ENCODE measurements at places on chromosomes 13 and 19.

GRCh38 chr13:31048521-31048920 lies 113.2 kb downstream of the HSPH1 start:
- DNase-seq, result no peak

DNA sequence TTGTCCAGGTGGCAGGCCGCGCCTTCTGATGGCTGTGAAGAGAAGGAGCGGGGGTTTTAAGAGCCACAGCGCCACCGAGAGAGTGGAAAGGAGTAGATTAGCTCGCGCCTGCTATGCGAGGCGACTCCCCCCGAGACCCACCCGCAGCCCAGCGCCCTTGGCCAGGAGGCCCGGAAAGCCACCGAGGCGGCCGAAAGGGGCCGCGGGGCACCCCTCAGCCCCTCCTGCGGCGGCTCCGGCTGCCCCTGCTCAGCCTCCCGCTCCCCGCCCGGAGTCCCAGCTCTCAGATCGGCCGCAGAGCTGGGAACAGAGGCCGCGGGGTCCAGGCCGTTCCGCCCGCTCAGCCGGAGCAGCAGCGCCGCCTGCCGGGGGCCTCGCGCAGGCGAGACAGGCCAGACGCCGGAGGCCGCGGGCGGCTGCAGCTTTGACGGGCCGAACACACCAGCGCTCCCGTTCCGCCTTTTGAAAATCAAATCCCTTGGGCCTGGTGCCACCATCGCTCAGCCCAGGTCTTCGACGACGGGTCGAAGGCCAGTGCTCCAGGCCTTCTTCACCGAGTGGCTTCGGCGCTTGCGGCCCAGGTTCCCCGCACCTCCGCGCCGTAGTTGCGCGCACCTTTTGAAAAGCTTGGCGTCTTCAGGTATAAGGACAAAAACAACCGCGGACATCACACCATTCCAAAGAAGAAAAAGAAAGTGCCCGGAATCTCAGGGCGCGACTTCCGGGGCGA lies 15.3 kb downstream of the CDX2 start:
- peak; percentile 77 for DNase-seq

DNA sequence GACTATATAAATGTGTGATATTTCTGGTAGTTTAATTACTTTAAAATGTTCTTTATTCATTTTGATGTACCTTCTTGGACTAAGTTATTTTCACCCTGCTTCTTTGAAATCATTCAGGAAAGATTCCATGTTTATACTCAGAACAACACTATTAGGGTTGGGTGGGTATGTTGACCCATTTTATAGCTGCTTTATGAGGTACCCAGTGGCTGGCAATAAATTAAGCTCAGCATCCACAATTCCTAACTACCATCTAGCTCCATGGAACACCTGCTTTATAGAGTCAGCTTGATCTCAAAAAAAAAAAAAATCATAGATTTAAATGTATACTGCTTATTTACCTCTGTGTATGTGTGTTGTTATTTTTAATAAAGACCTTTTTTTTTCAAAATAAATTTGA lies 78.9 kb upstream of the ZNF91 start:
- DNase-seq, result no peak

GRCh38 chr13:34507630-34508029 lies 434.4 kb upstream of the NBEA start:
- DNase-seq, result no peak

GRCh38 chr19:39341129-39341718 lies 997 bp upstream of the SAMD4B start:
- no peak for DNase-seq

DNA sequence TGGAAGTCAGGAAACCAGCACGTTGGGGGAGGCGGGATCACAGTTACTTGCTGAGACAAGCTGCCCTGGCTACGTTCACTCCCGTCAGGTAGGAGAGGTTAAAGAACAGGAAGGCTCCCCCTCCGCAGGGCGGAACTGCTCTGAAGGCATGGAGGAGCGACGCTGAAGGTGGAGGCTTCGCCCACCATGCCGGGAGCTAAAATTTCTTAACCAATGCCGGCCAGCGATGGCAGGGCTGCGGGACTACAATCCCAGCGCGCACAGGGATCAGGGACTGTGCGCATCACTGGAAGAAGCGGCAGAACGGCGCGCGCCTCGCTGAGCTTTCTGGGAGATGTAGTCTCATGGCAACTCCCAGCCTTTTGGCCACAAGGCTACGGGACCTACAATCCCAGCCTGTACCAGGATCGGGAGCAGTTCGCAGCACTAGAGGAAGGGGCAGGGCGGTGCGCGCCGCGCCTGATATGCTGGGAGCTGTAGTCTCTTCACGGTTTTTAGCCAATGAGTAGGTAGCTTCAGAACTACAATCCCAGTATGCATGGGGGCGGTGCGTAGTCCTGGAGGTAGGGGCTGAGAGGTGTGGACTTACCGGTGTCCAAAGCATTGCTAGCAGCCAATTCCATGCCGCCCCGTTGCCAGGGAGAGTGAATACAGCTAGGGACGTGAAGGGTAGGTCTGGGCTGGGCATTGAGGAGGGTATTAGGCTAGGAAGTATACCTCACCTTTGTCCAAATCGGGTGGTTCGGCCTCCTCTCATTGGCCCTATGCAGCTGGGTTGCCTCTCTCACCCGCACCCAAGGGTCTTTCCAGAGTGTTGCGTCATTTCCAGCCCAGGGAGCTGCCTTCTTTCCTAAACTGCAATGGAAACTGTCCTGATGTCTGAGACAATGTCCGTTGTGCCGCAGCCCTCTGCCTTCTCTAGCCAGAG lies 12.8 kb upstream of the ZNF682 start:
- DNase-seq, result peak; percentile 70

GRCh38 chr13:77703408-77703807 lies 5.9 kb downstream of the SLAIN1 start:
- DNase-seq, result no peak

GRCh38 chr13:59991395-59991794 lies 172.3 kb downstream of the DIAPH3 start:
- DNase-seq, result no peak

- DNase-seq, result no peak
Observed at GRCh38 chr19:18408053-18408476, 10.6 kb upstream of the LRRC25 start.

Measured in activated CD4-positive, alpha-beta T cell treated with anti-CD3 and anti-CD28 coated beads, Interleukin-10, Interleukin-2, amounts not matched to agents 100 ng/mL and 50 ng/mL, durations not matched to agents 16 hours and 8 hours (primary cell).